ENCODE measurements at places on chromosomes 5 and 9.

- DNase-seq, result no peak
These were observed 7.7 kb upstream of the MAP3K1 start for GRCh38 chr5:56807679-56808078.

DNA sequence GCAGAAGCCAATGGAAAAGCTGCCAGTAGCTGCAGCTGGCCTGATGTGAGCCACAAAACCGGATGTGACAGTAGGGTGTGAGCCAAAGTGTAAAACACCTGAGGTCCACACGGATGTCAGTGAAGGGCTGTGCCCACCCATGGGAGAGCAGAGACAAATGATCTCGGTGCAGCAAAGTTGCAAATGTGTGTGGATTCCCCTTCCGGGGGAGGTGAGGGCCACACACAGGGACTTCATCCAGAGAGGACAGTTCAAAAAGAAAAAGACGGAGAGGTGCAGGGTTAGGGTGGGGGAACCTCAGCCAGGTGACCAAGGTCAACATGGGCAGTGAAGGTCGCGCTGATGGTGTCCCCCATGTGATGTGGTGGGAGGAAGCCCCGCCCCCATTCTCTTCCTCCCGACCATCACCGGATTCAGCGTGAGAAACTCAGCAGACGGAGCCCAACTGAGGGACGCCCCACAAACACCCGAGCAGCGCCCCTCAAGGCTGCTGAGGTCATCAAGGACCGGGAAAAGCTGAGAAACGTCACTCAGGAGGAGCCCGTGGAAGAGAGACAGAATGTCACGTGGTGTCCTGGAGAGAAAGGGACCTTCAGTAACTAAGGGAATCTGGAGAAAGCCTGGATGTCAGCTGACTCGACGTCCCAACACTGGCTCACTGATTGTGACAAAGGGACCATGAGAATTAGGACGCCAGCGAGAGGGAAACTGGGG, 11.4 kb upstream of the PTGDS start:
- peak; percentile 72 for DNase-seq

- DNase-seq, result no peak
These were observed 1.1 kb downstream of the ARL15 start for GRCh38 chr5:54309276-54309675.

GRCh38 chr9:73531658-73532057, 380.0 kb downstream of the ANXA1 start:
- no peak for DNase-seq

- DNase-seq, result no peak
These were observed 48.4 kb downstream of the YIPF5 start for GRCh38 chr5:144122081-144122480.

- no peak for DNase-seq
These were observed 19.1 kb upstream of the TBCA start for GRCh38 chr5:77795268-77795667.

DNA sequence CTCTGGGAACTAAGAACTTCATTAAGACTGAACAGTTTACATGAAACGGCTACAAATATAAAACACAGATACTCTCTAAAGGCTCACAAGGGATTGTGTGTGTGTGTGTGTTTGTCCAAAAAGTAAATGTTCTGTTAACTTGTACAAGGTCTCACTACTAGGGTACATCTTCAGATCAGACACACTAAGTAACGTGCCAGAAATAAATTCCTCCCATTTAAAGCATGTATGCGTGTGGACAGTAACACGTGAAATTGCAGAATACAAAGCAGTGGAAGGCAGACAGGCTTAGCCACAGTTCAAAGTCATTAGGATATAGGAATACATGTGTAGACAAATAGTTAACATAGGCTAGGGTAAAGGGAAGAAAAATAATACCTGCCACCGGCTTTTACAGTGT, 1.8 kb downstream of the BNC2 start:
- DNase-seq, result no peak

DNA sequence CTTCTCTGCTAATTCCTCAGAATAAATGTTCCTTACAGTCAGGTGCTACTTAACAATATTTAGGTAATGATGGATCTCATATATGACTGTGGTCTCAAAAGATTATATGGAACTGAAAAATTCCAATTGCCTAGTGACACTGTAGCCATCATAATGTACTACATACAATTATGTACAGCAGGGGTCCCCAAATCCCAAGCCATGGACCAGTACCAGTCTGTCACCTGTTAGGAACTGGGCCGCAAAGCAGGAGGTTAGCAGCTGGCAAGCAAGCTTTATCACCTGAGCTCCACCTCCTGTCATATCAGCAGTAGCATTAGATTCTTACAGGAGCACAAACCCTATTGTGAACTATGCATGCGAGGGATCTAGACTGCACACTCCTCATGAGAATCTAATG, 69.6 kb downstream of the NR2F1-AS1 start:
- no peak for DNase-seq

GRCh38 chr5:127887282-127887681, 184.1 kb downstream of the CCDC192 start:
- DNase-seq, result no peak

DNA sequence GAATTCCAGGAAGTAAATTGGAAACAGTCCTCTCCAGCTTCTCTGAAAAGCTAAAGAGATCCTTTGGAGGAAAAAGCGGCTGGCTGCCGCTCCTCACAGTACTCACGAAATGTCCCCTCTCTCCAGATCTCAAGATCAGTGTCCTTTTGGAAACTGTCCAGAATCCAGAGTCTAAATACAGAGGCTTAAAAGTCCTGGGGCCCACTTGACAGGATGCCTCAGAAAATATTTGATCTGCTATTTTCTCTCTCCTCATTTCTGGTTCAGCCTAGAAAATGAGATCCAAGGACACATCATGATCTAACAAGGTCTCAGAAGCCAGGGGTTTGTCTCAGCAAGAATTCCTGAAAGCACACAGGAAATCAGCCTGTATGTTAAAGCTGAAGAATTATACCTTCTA, 7.2 kb downstream of the C1QTNF2 start:
- DNase-seq, result no peak

DNA sequence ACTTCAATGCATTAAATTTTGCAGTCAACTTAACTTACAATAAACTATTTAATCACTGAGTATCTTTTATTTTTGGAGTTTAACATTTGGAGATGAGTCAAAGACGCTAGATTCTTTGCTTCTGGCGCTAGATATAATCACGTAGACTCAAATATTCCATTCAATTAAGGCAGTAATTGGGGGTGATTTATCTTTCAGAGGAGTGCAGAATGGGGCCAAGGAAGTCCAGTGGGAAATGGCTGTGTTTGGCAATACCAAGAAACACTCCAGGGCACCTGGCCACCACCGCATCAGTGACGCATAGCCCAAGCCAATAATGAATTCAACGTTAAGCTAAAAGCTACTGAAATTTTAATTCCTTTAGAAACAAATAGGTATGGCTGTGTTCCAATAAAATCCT, 81.2 kb downstream of the PHAX start:
- no peak for DNase-seq

GRCh38 chr5:8050616-8051175, 181.7 kb downstream of the MTRR start:
- no peak for DNase-seq

DNA sequence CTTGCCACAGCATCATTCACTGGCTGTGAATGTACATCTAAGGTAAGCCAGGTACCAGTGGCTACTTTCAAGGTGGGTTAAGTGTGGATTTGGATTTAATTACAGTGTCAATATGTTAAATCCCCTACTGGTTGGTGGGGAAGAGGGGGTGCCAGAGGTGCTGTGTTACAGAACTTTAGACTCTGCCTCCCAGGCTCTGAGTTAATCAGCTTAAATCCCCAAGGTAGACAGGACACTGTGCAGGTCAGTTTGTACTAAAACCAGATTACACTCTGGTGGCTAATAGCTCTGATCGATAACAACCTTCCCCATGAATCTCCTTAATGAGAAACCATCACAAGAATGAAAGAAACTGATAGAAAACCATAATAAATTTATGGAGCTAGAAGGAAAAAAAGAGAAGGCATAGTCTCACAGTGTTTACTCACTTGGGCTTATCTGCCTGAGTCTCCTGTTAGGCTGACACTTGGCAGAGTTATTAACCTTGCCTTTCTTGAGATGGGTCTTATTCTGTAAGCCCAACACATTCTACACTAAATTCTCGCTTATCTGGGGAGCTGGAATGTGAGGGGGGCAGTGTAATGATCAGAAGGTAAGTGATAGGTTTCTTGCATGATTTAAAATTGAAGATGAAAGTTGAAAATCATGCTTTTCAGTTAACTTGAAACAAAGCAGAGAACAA, 106.8 kb downstream of the LMNB1 start:
- DNase-seq, result no peak

DNA sequence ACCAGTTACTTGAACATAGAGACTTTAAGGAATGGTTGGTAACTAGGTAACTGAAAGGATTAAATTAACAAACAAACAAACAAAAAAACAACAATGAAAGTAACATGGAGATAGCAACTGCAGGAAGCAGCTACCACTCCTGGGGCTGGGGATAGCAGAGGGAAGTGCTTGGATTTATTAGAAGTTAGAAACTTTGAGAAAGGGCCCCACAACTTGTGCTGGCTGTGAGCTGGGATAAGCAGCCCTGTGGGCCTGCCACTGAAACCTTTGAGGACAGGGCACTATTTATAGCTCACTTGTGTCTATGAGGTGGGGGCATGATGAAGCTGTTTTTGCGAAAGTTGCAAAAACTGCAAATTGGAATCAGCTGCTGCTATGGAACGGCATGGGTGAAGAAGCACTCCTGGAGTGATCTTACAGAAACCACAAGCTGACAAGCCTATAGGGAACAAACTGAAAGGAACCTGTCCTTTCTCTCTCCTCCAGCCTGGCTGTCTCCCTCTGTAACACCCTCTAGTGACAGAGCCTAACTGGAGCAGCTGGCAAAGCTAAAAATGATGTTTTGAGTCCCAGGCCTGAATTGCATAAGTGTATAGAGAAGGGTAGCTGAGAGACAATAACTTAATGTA, 91.4 kb upstream of the RANBP6 start:
- no peak for DNase-seq

- no peak for DNase-seq
These were observed 74.0 kb upstream of the SPTLC1 start for GRCh38 chr9:92188969-92189781.

DNA sequence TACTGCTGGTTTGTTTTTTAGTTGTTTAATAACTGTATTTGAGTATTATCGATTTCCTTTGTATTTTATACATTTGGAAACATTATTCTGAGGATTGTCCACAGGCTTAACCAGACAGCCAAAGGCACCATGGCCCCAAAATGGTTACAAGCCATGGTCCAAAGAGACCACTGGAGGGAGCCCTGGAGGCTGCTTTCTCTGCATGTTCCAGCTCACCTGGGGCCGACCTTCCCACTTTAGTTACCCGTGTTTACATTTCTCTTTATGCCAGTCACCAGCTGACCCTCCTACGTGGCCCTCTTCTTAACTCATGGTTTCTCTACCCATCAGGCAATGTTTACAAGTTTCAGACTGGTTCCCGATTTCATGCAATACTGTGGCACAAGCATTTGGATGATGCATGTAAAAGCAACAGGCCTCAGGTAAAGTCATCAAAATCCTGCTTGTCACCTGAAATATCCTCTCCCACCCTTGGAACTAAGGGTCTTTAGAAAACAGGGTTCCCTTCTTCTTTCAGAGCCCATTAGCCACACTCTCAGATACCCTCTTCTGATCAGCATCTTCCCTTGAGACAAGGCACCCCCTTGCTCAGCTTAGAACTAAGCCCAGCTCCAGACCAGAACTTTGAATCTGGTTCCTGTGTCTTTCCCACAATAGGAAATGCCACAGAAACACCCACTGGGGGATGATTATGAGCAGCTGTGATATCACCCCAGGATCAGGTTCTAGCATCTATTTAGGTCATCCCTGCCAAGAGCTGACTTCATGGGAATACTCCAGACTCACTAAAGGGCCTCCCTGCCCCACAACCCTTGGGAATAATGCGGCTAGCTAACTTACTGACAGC, 49.9 kb upstream of the GARNL3 start:
- no peak for DNase-seq

DNA sequence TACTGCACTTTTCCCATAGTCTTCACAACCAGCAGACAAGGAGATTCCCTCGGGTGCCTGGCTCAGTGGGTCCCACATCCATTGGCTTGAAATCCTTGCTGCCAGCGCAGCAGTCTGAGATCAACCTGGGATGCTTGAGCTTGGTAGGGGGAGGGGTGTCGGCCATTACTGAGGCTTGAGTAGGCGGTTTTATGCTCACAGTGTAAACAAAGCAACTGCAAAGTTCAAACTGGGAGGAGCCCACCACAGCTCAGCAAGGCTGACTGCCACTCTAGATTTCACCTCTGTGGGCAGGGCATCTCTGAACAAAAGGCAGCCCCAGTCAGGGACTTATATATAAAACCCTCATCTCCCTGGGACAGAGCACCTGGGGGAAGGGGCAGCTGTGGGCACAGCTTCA, 512.3 kb upstream of the MPDZ start:
- DNase-seq, result no peak

DNA sequence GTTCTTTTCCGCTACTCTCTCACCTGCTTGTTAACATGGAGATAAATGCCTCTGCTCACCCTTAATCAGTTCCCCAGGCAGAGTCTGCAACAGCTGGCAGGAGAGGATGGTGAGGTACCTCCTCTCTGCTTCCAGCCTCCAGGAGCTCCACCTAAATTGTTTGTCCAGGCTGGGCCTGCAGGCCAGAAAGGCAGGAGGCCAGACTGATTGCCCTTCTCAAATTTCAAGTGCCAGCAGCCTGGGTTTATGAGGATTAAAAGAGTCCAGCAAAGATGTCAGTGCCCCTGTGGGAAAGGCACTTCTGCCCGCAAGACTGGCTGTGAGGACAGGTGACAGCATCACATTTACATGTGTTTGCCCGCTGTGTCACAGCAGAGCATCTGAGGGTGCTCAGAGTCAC, 19.8 kb downstream of the CORO2A start:
- DNase-seq, result no peak

GRCh38 chr5:174166231-174167079, 120.9 kb downstream of the NSG2 start:
- DNase-seq, result no peak

GRCh38 chr9:23821375-23822181, 4.5 kb downstream of the ELAVL2 start:
- no peak for DNase-seq

DNA sequence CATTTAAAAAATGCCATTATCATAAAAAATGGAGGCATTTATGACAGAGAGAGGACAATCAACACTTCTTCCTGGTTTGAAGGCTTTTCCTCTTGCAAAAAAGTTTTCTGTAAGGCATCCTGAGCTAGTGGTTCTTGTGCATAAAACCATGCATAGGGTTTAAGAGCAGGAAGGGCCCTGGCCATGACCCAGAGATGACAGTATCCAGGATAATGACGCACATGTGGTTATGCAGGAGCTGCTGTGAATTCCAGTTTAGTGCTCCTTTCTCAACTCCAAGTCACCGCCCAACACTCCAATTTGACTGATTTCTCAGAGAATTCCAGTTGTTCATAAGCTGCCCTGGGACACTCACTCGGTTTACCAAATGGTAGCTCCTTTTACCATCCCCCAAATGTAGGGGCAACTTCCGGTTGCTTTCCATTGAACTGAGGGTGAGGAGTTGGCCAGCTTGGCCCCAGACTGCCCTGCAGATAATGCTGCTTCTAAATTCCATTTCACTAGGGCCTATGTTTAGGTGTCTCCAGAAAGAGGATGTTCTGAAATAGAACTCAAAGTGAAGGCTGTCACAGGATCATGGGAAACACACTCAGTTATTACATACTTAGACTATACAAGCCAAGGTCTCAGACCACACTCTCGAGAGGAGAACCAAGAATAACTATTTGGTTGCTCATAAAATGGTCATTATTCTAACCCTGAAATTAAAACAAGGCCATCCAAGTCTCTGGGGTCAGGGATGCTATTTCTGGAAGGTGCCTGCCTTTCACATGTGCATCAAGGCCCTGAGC, 179.1 kb downstream of the SLIT3 start:
- no peak for DNase-seq

- DNase-seq, result no peak
These were observed 13.0 kb upstream of the ABLIM3 start for GRCh38 chr5:149128023-149128875.

All from substantia nigra (tissue), 51 donors.